Daoy (cell line): ENCODE measurements at places on chromosomes 3 and 15. TPM values are rescaled to one million over a fixed set of nuclear protein-coding genes. Genes with fewer than 3 reads are reported as not detected.
A peak's percentile ranks its signal among the peaks of the same experiment; 100 is the strongest.

GASK1A gene
- 0.11 TPM in 1 of 2 replicates, not detected in the other for total RNA-seq

DNA sequence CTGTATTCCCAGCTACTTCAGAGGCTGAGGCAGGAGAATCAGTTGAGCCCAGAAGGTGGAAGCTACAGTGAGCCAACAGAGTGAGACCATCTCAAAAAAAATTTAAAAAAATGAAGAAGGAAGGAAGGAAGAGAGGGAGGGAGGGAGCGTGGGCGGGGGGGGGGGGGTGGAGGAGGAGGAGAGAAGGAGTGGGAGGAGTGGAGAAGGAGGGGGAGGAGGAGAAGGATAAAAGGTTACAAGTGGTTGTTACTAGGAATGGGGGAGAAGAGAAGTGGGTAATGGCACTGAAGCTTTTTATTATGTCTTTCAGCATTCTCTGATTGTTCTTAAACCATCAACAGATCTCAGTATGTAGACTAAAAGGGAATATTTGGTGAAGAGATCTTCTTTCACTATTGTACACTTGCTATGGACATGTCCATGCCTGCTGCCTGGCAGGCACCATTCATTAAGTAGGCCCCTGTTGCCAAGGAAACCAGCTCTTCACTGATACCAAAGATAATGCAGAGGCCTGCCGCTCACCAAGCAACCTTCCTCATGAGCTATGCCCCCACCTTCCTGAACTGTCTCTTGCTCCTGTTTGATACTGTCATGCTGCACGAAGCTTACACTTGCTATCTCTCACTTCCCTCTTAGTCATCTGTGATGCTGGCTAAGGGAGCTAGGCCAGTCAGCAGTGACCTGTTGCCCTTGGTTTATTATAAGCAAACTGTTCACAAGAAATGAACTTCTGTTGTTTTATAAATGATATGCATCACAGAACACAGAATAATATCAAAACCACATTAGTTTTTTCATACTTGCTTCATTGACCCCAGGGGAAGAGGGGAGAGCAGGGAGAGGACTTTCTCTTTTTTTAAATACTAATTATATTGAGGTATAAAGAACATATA is 23.1 kb downstream of the EPM2AIP1 start:
- peak; percentile 19 for DNase-seq

DNA sequence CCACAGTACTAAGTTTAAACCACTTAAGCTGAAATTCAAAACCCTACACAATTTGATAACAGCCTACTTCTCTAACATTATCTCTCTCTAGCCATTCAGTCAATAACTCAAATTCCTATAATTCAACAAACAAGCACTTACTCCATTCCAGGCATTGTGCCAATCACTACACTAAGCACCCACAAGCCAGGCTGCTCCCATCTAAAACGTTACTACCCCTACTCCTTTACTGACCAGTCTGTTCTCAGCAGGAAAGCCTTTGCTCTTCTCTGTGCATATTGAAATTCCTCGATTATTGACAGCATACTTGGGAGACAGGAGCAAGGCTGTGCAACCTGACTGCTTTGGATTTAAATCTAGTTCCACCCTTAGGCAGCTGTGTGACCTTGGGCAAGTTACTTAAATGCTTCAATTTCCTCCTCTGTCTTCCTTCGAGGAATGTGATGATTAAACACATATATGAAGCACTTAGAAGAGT is 177.2 kb upstream of the THBS1 start:
- DNase-seq, result peak; percentile 87

- no peak for DNase-seq
Measured at GRCh38 chr3:122646146-122646988, 34.3 kb upstream of the PARP14 start.

DNA sequence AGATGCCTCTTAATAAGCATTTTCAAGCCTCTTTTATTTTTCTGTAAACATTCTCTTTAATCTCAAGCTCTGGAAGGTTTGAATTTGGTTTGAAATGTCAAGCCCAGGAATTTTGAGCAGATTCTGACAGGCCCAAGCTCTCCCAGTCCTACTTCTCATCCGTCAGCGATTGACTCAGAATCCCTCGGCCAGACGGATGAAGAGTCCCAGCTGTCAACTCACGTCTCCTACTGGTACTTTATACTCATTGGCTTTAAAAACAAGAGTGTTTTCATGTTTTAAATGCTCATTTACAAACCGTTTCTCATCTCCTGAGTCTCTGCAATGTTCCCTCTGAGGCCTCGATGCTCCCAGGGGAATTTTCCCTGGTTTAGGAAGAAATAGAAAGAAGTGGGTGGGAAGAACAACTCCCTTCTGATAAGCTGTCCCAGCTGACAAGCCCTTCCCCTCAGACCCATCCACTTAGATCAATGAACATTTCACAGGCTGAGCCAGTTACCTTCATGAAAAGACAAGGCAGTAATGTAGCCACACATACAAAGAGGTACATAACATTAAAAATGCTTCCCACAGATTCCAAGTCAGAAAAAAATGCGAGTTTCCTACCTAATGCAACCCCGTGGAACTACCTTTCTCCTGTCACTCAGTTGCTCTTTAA is 478.2 kb upstream of the DPH6 start:
- DNase-seq, result peak; percentile 4

DNA sequence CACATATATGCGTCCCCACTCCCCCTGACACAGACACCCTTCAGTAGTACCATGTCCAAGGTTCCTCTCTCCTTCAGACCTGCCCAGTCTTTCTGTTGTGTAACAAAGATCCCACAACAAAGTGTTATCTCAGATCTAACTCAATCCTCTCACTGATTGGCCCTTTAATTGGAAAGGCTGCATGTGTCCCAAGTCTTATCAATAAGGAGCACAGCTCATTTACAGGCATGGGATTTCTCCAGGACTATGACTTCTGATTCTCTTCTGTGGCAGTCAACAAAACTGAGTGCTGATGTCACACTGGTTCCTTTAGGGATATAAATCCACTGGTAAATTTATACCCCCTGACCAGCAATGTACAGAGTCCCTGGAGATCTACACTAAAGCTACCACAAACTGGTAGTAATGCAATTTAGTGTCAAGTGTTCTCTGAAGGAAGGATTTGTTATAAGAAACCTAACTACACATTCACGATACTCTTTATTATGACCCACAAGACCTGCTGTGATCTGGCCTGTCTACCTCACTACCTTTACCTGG is 28.1 kb downstream of the CLK3 start:
- no peak for DNase-seq

DNAH12 gene
- 0.06 TPM in 1 of 2 replicates, not detected in the other for total RNA-seq

DNA sequence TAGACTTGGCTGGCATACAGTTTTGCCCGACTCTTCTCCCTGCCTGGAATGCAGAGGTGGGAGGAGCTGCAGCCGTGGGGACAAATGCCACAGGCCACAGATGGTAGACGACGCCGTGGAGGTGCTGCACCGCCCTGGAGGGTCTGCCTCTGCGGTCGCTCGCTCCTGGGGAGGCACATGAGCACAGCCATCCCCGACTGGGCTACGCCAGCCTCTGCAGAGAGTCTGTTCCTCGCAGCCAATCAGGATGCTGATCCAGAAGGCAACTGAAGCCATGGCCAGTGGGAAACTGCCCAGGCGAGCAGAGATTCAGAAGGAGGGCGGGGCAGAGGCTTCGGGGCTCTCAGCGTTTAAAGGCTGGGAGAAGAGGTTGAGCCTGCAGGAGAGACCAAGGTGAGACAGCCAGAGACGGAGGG is 11.9 kb upstream of the LRRC15 start:
- DNase-seq, result peak; percentile 70

DNA sequence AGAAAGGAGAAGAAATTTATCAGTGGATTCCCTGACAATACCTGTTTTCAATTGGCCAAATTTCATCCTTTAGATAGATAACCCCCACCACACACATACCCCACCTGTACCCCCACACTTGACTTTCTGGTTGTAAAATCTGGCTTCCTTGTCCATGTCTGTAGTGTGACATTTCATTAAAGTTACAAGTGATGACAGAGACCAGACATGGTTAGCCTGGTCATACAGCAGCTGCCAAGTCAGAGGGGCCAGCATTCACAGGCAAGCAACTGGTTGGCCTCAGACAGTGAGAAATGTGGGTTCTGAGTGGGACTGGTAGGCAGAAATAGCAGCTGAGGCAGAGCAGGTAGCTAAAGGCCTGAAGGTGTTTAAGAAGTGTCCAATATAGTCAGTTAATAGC is 238.6 kb upstream of the SOX14 start:
- DNase-seq, result no peak

DNA sequence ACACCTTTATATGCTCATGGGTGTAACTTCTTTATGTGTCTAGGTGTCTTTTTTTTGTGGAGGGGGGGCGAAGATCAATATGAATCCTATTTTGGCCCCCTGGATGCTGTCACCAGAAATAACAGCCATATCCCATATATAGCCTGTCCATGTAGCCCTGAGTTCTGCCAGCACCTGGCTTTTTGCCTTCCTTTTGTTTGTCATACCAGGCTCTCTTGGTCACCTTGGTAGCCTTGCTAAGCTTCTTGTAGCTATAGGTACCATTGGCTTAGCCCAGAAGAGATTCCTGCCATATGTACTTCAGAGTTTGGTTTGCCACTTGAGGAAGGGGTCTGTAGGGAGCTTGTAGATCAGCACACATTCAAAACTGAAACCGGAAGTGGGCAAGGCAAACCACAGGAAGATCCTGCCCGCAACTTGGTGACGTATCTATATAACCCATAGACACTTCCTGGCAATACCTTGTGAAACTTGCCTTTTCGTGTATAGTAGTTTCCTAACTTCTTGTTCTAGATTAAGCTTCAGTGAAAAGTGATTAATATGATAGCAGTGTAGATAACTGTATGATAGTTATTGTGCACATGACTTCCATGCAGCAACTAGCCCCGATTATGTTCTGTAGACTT is 11.9 kb downstream of the RASA2 start:
- DNase-seq, result peak; percentile 36

DNA sequence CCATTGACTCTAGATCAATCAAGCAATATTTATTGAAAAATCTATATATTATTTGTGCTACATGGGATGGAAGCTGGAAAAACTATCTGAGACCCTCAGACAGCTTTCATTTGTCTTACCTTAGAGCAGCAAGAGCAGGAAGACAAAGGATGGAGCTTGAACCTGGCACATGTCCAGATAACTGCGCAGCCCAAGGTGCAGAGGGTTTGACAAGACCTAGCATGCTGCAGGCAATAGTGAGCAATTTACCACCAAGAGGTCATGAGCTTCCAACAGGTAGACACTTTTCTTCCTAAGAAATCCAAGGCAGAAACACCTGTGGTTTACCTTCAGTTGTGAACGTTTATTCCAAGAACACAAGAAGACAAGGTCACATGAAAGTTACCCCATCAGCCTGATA is 214.7 kb upstream of the NECTIN3 start:
- DNase-seq, result no peak

LYZL4 gene
- 0.23 TPM in 1 of 2 replicates, not detected in the other for total RNA-seq

PAQR5 gene
- 0.51 and 0.91 TPM in 2 replicates for total RNA-seq

DNA sequence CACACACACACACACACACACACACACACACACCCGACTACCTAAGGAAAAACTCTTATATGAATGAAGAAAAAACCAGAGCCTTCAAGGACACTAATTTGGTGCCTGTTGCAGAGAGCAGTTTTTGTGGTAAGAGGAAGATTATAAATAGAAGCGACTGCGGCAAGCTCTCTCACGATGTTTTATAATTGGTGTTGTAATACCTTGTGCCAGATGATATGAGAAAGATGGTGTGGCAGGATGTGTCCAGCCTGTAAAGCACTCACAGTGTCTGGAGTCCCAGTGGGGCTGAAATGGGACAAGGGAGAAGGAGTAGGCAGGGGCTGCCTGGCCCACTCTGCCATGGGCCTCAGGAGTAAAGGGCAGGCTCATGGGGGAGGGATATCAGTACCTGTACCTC is 839.9 kb downstream of the AGBL1 start:
- DNase-seq, result no peak

GATA2 gene
- 7.5 and 12.2 TPM in 2 replicates for total RNA-seq

DNA sequence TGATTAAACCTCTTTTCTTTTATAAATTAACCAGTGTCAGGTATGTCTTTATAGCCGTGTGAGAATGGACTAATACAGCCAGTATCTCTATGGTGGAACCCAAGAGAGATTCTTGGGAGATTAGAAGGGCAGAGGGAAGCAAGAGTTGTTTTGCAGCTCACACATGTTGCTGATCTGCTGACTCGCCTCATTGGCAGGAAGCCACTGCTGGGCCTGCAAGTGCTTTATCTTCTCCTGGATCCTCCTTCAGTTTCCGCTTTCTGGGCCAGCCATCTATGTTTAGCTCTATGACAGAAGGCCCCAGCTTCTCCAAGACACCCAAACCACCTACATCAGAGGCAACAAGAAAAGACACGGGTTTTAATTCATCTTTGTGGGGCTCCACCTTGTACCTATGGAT is 23.4 kb upstream of the GALNT15 start:
- no peak for DNase-seq

DAZL gene
- total RNA-seq, result not detected in 2 replicates

- DNase-seq, result no peak
Measured at GRCh38 chr15:90698629-90699028, 18.5 kb upstream of the BLM start.

FOXB1 gene
- total RNA-seq, result 0.06 TPM in 1 of 2 replicates, not detected in the other

PDZRN3 gene
- 3.1 and 3.5 TPM in 2 replicates for total RNA-seq

GMNC gene
- not detected in 2 replicates for total RNA-seq

ST8SIA2 gene
- total RNA-seq, result 2.9 and 6.4 TPM in 2 replicates

- no peak for DNase-seq
Measured at GRCh38 chr15:35290301-35290721, 205.2 kb upstream of the NANOGP8 start.

- no peak for DNase-seq
Measured at GRCh38 chr15:71757741-71758530, 52.4 kb upstream of the NR2E3 start.

DNA sequence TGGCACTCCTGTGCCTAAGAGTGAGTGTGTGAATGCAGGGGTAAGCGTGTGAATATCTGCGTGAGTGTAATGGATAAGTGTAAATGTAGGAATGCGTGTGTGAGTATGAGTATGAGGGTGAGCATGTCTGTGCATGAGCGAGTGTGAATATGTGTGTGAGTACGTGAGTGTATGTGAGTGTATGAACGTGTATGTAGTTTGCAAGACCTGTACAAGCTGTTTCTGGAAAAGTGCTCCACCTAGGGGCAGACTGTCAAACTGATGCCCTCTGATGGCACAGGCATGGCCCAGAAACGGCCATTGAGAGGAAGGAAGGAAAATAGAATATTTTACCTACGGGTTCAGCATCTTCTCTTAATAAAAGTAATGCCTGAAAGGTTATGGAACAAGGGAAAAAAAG is 24.4 kb upstream of the FRMD4B start:
- peak; percentile 57 for DNase-seq

- DNase-seq, result no peak
Measured at GRCh38 chr15:57476533-57476975, 100.2 kb downstream of the CGNL1 start.

- no peak for DNase-seq
Measured at GRCh38 chr3:24364359-24364758, 130.3 kb downstream of the THRB start.

CCR2 gene
- total RNA-seq, result not detected in 2 replicates

ATP11B gene
- 44.5 and 49.3 TPM in 2 replicates for total RNA-seq

DNA sequence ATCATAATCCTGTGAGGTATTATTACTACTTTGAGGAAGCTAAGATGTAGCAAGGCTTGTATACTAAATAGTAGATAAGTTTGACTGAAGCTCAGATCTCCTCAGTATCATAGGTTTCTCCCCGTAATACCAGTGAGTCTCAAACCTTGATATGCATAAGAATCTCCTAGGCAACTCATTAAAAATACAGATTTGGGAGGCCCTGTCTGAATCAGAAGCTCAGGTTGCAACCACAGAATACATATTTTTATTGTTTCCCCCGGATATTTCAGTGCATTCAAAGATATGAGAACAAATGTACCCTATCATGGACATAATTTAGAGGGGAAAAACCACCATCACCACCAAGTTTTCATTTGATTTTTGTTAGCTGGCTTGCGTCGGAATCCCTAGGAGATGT is 242.1 kb upstream of the C2CD4B start:
- no peak for DNase-seq
